Jurkat, Clone E6-1 (cell line): ENCODE measurements at places on chromosomes 3 and 15.

- DNase-seq = no peak
These were observed 20.4 kb downstream of the CFAP100 start for GRCh38 chr3:126414961-126415660.

DNA sequence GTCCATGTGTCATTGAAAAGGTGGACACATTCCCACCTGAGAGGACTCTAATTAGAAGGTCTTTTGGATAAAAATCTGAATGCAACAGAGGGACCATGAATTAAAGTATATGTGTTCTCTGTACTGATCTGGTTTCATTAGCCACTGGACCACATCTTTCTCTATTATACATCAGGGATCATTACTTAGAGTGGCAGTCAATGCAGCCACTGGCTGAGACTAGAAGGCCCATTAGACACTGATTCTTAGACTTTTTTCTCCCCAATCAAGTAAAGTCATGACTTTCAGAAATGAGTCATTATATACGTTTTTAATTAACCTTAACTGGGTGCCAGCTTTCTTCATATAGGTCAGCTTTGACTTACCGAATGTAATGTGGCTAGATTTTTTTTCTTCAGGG lies 550.8 kb upstream of the CFAP20DC start:
- DNase-seq = no peak

DNA sequence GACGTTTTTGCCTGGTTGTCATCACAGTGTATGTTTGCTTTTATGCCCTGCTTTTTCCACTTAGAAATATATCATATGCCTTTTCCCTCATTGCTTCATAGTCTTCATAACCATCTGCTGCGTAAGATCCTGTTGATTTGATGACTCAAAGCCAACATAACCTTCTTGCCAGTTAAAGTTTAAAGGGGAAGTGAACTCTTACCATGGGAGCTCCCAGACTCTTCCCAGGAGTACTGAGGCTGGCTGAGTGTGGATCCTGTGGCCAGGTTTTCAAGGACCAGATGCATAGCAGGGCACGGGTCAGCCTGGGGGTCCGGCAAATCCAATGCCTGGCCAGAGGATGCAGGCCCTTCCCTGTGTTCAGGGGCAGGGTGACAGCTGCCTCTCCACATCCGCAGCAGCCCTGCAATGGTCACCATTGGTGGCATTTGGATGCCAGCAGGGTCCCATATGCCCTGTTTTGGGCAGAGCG lies 42.0 kb upstream of the SACM1L start:
- no peak for DNase-seq

DNA sequence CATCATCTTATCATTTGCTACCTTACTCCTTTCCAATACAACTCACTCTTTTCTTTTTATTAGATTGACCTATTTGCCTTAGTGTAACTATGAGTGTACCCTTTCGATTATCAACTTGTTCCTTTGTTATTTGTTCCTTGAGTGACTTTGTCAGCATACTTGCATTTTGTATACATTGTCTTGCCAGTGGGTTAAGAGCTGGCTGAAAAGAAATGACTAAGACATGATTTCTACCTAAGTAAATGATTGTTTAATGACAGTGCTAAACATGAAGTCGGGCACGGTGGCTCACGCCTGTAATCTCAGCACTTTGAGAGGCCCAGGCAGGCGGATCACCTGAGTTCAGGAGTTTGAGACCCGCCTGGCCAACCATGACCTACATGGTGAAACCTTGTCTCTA lies 1042.3 kb downstream of the TBL1XR1 start:
- no peak for DNase-seq

- DNase-seq = no peak
These were observed 507.8 kb upstream of the DPH6 start for GRCh38 chr15:36053746-36054145.

DNA sequence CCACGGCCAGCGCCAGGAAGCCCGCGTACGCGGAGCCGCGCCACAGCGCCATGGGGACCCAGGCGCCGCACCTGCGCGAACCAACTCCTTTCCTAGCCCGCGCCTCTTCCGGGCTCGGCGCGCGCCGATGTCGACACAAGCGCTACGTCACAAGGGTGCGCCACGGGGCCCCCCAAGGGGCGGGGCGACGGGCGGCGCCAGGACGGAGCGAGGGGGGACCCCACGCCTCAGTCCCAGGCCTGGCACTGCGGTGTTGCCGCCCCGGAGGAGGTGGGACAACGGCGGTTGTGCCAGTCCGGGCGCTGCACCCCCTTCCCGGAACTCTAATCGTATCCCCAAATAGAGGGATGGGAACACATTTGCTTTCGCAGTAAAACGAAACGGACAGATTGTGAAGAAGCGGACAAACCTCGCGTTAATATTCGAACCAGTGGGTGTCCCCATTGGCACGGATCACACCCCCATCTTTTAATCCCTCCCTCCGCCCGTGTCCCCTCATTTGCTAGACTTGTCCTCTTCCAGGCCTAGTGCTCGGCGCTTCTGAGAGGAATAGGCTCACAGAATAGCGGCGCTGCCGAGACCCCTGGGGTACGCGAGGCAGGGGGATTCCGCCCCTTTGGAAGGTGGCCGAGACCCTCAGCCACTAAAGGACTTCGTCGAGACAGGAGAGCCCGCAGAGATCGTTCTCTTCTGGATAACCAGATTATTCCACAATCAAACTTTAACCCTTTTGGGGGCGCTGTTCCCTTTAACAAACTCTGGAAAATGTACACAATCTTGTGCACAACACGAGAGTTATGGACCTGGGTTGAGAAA lies at the start of gene ADPGK:
TSS of gene ADPGK (minus strand) at position 119 of the 816 bp plus-strand sequence. CDS start at position 52, 67 bp downstream.
- peak; percentile 90 for DNase-seq

- peak; percentile 17 for DNase-seq
These were observed 58.0 kb downstream of the GABRG3 start for GRCh38 chr15:27028858-27029477.

GRCh38 chr3:103609472-103609871 lies 1174.7 kb downstream of the ZPLD1 start:
- no peak for DNase-seq

DNA sequence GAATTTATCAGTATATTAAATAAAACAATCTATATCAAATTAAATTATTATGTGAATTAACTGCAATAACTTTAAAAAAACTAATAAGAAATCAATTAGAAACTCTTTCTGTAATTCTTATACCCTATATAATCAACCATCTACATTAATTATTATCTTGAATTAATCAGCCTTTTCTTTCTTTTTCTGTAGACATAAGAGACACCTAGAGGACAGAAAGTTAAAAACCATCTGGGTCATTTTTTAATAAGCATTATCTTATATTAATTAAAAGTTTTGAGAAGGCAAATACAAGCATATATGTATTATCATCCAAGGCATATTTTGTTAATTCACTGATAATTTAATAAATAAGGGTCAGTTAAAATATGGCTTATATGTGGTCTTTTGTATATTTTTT lies 24.2 kb upstream of the SLC25A26 start:
- DNase-seq = no peak

- DNase-seq = no peak
These were observed 13.8 kb upstream of the POLR2M start for GRCh38 chr15:57692709-57693108.

GRCh38 chr3:111727843-111728565 lies 131.1 kb upstream of the PHLDB2 start:
- no peak for DNase-seq
